Epithelial cell of umbilical artery (primary cell): ENCODE measurements at places on chromosomes 13 and 19. TPM values are rescaled to one million over a fixed set of nuclear protein-coding genes. Genes with fewer than 3 reads are reported as not detected.

The MCEMP1 gene
- not detected in 2 replicates for total RNA-seq

The PRKCG gene
- total RNA-seq: not detected in 2 replicates

The MEF2B gene
- total RNA-seq: 0.32 TPM in 1 of 2 replicates, not detected in the other

The NCR1 gene
- total RNA-seq: 0.65 TPM in 1 of 2 replicates, not detected in the other

The SHISA7 gene
- not detected in 2 replicates for total RNA-seq

The CADM4 gene
- total RNA-seq: 3.0 and 3.2 TPM in 2 replicates

The SERP2 gene
- 1.3 and 1.4 TPM in 2 replicates for total RNA-seq

The CASP14 gene
- not detected in 2 replicates for total RNA-seq

The CEACAM4 gene
- not detected in 2 replicates for total RNA-seq

The PLK5 gene
- not detected in 2 replicates for total RNA-seq

The ZNF626 gene
- total RNA-seq: 12.3 and 13.2 TPM in 2 replicates

The IFNL1 gene
- total RNA-seq: not detected in 2 replicates

The KLK8 gene
- total RNA-seq: not detected in 2 replicates

The SIGLEC12 gene
- total RNA-seq: not detected in 2 replicates

The GRK1 gene
- under 0.01 TPM in 1 of 2 replicates, not detected in the other for total RNA-seq

The POU2F2 gene
- total RNA-seq: under 0.01 and 0.15 TPM in 2 replicates

The LRFN3 gene
- total RNA-seq: 1.3 and 2.4 TPM in 2 replicates

The WIZ gene
- total RNA-seq: 4.0 and 5.2 TPM in 2 replicates

The ZNF229 gene
- total RNA-seq: 6.8 and 12.6 TPM in 2 replicates

The LIM2 gene
- total RNA-seq: not detected in 2 replicates

The CYP2A6 gene
- not detected in 2 replicates for total RNA-seq

The F2RL3 gene
- 1.1 and 2.3 TPM in 2 replicates for total RNA-seq

The TNNT1 gene
- 0.65 and 1.4 TPM in 2 replicates for total RNA-seq

The GAS6 gene
- 51.8 and 68.5 TPM in 2 replicates for total RNA-seq

The ZNF491 gene
- total RNA-seq: 0.65 and 1.5 TPM in 2 replicates

The PABPC3 gene
- total RNA-seq: under 0.01 TPM in 1 of 2 replicates, not detected in the other

The PRODH2 gene
- total RNA-seq: not detected in 2 replicates

The HOMER3 gene
- total RNA-seq: 101 and 165 TPM in 2 replicates

The SLITRK6 gene
- total RNA-seq: not detected in 2 replicates
